ENCODE measurements at places on chromosomes 2 and 18.

DNA sequence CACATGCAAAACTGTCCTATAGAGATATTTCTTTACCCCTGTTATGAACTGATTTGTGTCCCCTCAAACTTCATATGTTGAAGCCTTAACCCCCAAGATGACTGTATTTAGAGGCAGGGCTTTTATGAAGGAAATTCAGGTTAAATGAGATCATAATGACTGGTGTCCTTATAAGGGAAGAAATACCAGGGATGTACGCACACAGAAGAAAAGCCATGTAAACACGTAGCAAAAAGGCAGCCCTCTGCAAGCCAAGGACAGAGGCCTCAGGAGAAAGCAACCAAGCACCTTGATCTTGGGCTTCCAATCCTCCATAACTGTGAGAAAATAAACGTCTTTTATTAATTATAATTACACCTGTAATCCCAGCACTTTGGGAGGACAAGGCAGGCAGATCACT is 101.3 kb upstream of the NDUFV2 start:
- H3K4me3 ChIP-seq, result no peak overlapping the region
- no peaks in the 10 kb centered on the region for H3K4me1 ChIP-seq
- no peaks in the 10 kb centered on the region for H3K36me3 ChIP-seq
- no peaks in the 10 kb centered on the region for H3K27me3 ChIP-seq
- no peak for DNase-seq
- H3K27ac ChIP-seq, result no peak overlapping the region

DNA sequence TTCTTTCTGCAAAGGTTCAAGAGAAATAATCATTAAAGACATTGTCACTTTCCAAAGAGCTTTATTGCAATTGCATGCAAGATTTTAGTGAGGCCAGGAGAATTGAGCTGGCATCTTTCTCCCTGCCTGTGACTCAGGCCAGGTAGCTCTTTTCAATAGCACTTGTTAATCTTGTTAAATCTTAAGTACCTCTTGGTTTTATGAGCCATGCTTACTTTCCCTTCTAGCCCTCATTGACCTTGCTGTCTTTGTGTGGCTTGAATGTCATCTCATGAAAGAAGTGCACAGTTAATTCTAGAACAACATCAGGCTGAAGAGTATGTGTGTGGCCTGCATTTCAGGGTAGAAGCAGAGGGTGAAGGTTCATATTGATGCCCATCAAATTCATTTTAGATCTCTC is 14.8 kb upstream of the LGALSL start:
- no peak overlapping the region for H3K4me3 ChIP-seq
- no peaks in the 10 kb centered on the region for H3K36me3 ChIP-seq
- H3K4me1 ChIP-seq, result no peaks in the 10 kb centered on the region
- DNase-seq, result no peak

DNA sequence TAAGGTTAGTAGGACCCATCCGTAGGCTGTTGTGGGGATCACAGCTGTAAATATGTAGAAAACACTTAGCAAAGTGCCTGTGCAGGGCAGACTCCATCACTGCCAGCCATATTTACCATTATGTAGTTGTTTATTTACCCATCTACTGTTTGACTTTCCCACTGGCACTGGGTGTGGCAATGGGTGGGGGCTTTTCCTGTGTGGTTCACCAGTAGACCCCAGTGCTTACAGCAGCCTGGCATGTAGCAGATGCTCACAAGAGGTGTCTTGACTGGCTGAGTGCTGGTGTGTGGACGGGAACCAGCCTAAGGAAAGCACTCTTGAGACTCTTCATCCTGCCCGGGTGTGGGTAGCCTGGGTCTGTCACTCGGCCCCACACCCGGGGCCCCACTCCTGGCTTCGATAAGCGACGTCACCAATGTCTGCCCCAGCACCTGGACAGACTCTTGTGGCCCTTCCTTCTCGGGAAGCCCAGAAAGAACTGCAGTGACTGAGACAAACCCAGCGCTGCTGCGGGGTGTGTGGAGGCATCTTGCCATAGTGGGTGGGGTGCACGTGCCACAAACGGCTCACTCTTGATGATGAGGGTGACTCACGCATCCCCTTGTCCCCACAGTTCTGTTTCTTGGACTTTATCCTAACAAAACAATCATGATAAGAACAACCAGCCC is 78.3 kb downstream of the HDAC4 start:
- H3K4me1 ChIP-seq, result no peaks in the 10 kb centered on the region
- no peak overlapping the region for H3K4me3 ChIP-seq
- no peaks in the 10 kb centered on the region for H3K27me3 ChIP-seq
- no peak for DNase-seq

- H3K27ac ChIP-seq, result no peak overlapping the region
- H3K27me3 ChIP-seq, result no peaks in the 10 kb centered on the region
- no peaks in the 10 kb centered on the region for H3K36me3 ChIP-seq
- H3K4me1 ChIP-seq, result peaks cover 7% of the 10 kb centered on the region
These were observed 104.7 kb downstream of the HNRNPLL start for GRCh38 chr2:38498045-38498481.

DNA sequence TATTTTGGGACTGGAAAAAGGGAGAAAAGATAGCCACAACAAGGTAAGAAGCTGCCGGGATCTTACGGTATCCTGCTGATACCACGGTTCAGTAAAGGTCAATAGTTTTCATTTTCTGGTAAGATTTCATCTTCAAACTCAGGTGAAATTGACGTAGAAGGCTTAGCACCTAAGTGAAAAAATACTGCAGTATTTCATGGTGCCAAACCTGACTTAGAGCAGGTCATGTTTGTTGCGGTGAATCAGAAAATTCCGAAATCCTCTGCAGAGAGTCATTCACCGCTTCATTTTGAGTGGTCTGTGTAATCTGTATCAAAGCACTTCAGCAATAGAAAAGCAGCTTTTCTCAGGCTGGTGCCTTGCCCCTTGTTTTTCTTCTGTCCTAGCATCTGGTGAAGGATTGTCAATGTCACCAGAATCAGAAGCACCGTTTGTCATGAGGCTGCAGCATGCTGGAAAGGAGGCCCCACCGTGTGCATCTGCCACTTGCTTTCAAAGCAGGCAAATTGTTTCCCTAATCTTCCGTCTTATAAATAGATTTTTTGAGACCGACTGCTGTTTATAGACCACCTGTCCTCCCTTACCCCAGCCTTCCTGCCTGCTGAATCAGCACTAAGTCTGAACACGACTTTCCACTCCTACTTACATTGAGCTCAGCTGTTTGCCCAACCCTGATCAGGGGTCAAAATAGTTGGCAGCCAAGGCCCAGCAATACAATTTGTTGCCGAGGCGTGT is 156.3 kb downstream of the EML6 start:
- no peaks in the 10 kb centered on the region for H3K36me3 ChIP-seq
- no peak overlapping the region for H3K27ac ChIP-seq
- no peaks in the 10 kb centered on the region for H3K4me1 ChIP-seq
- DNase-seq, result no peak

GRCh38 chr2:240300261-240300821 is 135.1 kb upstream of the GPC1 start:
- no peaks in the 10 kb centered on the region for H3K36me3 ChIP-seq
- H3K4me1 ChIP-seq, result peaks cover 8% of the 10 kb centered on the region
- H3K27ac ChIP-seq, result no peak overlapping the region

- H3K4me3 ChIP-seq, result no peak overlapping the region
- no peaks in the 10 kb centered on the region for H3K4me1 ChIP-seq
- no peak for DNase-seq
- no peaks in the 10 kb centered on the region for H3K27me3 ChIP-seq
- H3K27ac ChIP-seq, result no peak overlapping the region
These were observed 43.9 kb downstream of the TOGARAM2 start for GRCh38 chr2:29024882-29025430.

DNA sequence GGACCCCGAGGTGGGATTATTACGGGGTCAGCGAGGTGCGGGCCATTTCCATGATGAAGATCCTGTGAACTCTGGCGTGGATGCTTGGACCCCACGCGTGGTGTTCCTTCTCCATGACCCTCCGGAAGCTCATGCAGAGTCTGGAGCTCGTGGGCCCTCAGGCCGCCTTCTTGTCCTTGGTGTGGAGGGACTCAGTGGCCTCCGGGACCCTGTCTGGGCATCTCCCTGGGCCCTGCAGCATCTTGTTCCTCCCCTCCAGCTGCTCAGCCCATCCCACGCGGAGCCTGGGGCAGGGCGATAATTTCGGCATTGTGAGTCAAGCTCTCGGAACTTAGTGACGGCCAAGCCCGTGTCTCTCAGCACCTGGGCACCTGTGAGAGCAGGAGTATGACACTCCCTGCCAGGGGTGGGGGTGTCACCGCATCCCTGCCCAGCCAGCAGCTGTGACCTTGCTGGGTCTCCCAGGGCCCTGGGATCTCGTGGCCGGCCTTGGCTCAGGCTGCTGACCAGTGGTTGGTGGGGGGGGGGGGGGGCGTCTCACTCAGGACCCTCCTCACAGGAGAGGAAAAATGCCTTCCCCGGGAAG is 24.6 kb downstream of the RTP5 start:
- no peaks in the 10 kb centered on the region for H3K36me3 ChIP-seq
- no peaks in the 10 kb centered on the region for H3K27me3 ChIP-seq
- H3K4me3 ChIP-seq, result no peak overlapping the region
- DNase-seq, result no peak

GRCh38 chr2:3195641-3196476 is 181.8 kb downstream of the EIPR1 start:
- no peak overlapping the region for H3K4me3 ChIP-seq
- H3K4me1 ChIP-seq, result peaks cover 33% of the 10 kb centered on the region
- peaks cover 3% of the 10 kb centered on the region for H3K36me3 ChIP-seq
- DNase-seq, result no peak

GRCh38 chr2:211423018-211423417 is 866.6 kb downstream of the CPS1 start:
- DNase-seq, result no peak
- no peaks in the 10 kb centered on the region for H3K27me3 ChIP-seq
- no peaks in the 10 kb centered on the region for H3K4me1 ChIP-seq
- H3K27ac ChIP-seq, result no peak overlapping the region
- no peaks in the 10 kb centered on the region for H3K36me3 ChIP-seq
- no peak overlapping the region for H3K4me3 ChIP-seq

GRCh38 chr2:105328281-105329196 is 996 bp downstream of the TGFBRAP1 start:
- H3K4me3 ChIP-seq, result peak overlapping the region; percentile 60
- no peak for DNase-seq
- peak overlapping the region; percentile 24 for H3K27ac ChIP-seq
- no peaks in the 10 kb centered on the region for H3K27me3 ChIP-seq
- H3K4me1 ChIP-seq, result peaks cover 22% of the 10 kb centered on the region

GRCh38 chr18:35458677-35459441 is 38.9 kb downstream of the INO80C start:
- no peak overlapping the region for H3K27ac ChIP-seq
- H3K27me3 ChIP-seq, result no peaks in the 10 kb centered on the region
- no peak for DNase-seq
- H3K36me3 ChIP-seq, result no peaks in the 10 kb centered on the region

DNA sequence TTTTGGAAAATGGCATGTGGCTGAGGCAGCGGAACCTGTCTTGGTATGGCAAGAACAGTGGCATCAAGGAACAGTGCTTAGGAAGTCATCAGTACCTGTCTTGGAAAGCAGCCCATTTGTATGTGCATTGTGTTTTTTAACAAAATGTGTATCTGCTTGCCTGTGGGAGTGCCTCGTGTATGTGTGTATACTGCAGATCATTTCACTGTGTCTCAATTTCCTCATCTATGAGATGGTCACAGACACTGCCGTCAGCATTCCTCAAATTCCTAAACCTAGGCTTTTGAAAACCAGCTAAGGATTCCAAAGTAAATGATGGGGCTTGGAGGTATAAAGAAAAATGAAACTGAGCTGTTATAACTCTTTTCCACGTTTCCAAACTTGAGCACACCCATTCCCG is 441.3 kb downstream of the RND3 start:
- no peak overlapping the region for H3K4me3 ChIP-seq
- no peaks in the 10 kb centered on the region for H3K27me3 ChIP-seq
- no peak for DNase-seq
- H3K27ac ChIP-seq, result no peak overlapping the region

- H3K27me3 ChIP-seq, result no peaks in the 10 kb centered on the region
- H3K4me3 ChIP-seq, result no peak overlapping the region
These were observed 47.7 kb downstream of the BCL2 start for GRCh38 chr18:63271881-63272299.

DNA sequence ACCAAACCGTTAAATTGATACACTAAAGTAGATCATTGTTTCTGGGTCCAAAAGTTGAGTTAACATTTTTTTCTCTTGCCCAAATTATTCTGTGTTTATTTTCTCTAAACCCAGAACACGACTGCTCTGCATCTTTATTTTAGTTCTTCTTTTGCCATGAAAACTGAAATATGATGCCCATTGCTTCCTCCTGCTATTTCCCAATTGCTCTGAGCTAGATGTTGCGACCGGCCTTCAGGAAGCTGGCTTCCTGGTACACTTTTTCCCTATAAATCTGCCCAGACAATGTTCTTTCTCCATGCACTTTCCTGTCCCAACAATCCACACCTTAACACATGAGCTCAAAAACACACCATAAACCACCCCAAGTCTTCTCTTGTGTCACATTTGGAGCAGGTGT is 501.4 kb downstream of the FBXO15 start:
- no peak overlapping the region for H3K27ac ChIP-seq
- DNase-seq, result no peak
- H3K27me3 ChIP-seq, result no peaks in the 10 kb centered on the region
- no peaks in the 10 kb centered on the region for H3K4me1 ChIP-seq

DNA sequence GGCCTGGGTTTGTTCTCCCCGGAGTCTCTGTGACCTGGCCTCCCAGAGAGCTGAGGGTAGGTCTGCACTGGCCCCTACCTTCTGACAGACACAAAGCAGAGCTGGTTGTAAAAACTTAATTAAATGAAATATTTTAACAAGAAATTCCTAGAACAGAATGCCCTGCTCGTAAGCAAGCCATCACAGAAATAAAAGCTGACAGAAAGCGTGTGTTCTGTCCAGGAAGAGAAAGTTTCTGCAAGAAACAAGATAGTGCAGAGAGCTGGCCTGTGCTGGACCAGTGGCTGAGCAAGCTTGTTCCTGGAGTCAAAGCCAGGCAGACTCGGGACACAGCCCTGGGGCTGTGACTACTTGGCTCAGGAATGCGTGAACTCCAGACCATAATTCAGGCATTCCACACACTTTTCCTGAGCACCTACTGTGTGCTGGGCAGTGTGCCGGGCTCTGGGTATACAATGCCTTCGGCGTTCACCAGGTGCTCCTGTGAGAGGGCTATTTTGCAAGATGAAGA is 51.6 kb downstream of the APOB start:
- no peak for DNase-seq
- no peaks in the 10 kb centered on the region for H3K4me1 ChIP-seq
- no peaks in the 10 kb centered on the region for H3K36me3 ChIP-seq
- no peak overlapping the region for H3K4me3 ChIP-seq

DNA sequence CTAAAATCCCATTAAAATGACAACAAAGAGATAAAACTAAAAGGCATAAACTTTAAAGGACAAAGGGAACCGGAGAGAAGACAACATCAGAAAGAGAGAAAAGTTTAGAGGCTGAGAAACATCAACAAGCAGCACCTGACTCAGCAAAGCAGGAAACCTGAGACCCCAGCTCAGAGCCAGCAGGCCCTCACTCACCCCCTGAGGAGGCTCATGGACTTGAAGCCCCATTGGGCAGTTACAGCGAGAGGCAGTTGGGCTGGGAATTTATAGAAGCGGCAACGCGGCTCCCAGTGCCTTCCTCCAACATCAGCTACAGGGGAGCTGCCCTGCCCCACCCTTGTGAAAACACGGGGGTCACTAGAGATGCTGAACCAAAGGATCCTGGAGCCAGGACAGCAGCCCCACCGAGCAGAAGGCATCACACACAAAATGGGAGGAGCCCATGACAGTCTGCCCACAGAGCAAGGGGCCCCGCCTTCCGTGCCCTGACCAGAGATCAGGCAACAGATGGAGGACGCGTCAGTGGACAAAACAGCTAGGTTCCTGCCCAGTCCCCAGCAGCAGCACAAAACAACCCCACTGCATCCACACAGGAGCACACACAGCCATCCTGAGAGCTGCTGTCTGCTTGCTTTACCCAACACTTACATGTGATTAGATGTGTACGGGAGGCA is 52.7 kb downstream of the CMPK2 start:
- no peak for DNase-seq
- no peaks in the 10 kb centered on the region for H3K4me1 ChIP-seq
- H3K4me3 ChIP-seq, result no peak overlapping the region
- H3K36me3 ChIP-seq, result no peaks in the 10 kb centered on the region
- H3K27ac ChIP-seq, result no peak overlapping the region

All from A673 (cell line).